ENCODE measurements at places on chromosomes 7 and 10. TPM values are rescaled to one million over a fixed set of nuclear protein-coding genes. Genes with fewer than 3 reads are reported as not detected.

DNA sequence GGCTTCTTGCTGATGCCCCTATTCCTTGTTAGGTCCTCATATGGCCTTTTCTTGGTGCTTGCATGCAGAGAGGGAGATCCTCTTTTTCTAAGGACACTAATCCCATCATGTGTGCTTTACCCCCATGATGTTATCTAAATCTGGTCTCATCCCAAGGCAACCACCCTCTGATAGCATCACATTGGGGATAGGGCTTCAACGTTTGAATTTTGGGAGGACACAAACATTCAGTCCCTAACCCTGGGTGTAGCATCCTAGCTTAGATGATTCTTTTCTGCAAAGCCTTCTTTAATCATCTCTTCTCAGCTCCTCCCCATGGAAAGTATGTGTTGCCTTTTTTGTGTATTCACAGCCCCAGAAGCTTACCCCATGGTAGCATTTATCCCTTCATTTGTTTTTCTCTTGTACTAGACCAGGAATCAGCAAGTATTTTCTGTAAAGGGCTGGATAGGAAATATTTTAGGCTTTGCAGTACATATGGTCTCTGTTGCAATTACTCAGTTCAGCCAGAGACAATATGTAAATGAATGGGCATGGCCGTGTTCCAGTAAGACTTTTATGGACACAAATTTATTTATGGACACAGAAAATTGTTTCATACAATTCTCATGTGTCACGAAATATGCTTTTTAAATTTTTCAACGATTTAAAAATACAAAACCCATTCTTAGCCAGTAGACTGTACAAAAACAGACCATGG lies 101.5 kb upstream of the CSTF2T start:
- DNase-seq, result no peak

- DNase-seq, result no peak
Measured at GRCh38 chr7:30935569-30935877, 23.9 kb downstream of the AQP1 start.

GRCh38 chr10:130606001-130606405 lies 469.8 kb downstream of the GLRX3 start:
- DNase-seq, result no peak

GRCh38 chr7:102258749-102259107 lies 27.9 kb upstream of the SH2B2 start:
- DNase-seq, result no peak

- DNase-seq, result no peak
Measured at GRCh38 chr10:154348-154747, 19.1 kb downstream of the ZMYND11 start.

DNA sequence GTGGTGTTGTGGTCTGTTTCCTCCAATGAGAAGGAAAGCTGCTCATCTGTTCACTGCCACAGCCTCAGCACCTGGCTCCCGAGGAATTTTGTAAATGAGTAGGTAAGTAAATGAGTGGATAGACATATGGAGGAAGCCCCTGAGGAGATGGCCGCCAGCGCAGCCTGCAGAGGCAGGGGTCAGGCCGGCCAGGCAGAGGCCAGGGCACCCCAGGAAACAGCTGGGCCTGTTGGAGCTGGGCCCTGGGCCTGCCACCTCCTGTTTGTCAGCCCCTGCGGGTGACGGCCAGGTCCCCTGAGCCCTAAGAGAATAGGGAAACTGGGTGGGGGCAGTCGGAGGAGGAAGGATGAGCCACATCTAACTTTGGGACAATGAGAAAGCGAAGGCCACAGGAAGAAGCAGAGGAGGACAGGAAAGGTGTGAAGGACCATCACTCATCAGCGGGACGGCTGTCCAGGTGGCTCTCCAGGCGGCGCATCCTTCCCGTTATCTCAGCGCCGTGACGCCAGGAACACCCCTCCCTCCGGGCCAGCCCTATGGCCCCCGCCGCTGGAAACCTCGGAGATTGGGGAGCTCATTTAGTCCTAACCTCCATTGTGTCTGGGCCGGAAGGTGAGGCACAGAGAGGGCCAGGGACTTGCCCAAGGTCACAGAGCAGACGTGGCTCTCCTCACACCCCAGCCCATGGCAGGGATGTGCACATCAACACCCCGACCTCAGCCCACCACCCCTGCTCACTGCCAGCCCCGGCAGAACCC lies 142.3 kb upstream of the UNC5B start:
- no peak for DNase-seq

DNA sequence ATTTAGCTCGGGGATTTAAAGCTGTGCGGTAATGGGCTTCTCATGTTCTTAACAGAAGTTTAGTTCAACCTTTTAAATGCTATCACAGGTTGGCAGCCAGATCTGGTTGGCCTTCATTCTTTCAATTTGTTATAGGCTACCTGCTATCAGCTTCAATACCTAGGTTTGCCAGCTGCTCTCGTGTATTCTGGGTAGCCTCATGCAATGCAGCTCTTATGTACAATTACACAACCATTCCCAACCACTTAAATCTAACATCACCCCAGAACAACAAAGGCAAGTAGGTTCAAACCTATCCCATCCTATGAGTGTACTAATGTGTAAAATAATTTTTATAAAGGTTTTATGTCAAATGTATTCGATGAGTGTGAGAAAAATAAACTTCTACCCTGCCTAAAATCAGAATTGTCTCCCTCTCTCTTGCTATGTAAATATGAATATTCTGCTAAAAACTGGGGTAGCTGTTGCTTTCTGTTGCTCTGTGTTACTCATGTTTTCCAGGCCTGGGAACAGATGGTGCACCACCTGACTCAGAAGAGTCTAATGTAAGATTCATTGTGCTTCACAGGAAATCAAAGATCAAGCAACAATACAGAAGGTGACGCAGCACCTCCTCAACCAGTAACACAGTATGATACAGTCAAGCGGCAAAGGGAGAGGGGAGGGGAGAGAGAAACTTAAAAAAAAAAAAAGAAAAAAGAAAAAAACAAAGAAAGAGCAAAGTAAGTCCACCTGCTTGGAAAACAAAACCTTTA lies 188.6 kb downstream of the ETV1 start:
- DNase-seq, result peak; percentile 40

DNA sequence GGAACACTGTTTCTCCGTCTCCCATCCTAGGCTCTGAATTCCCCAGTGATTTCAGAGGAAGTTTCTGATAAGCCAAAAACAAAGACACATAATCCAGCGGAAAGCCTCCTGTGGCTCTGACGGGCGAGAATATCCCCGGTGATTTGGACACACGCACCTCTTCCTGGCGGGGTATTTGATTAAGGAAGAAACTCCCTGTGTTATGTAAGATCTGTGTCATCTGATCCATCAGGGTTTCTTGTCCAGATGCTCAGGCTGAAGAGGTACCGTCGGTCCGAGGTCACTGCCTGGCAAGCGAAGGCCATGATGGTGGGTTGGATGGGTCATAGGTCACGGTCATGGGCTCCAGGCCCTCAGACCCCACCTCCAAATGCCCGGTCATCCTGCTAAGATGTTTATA lies 39.6 kb upstream of the DNAJB6 start:
- DNase-seq, result no peak

LIPM gene
- not detected for total RNA-seq

LRGUK gene
- total RNA-seq, result 0.05 TPM

SUN1 gene
- total RNA-seq, result 115 TPM

TRIM74 gene
- total RNA-seq, result not detected

Measured in SJSA1 (cell line).